Keratinocyte (primary cell): ENCODE measurements at places on chromosomes 16 and 17.

- no peaks in the 10 kb centered on the region for H3K27me3 ChIP-seq
- H3K4me3 ChIP-seq = peak overlapping the region; percentile 58
Observed at GRCh38 chr17:75289832-75290337, 652 bp upstream of the SLC25A19 start.

- H3K27me3 ChIP-seq = no peaks in the 10 kb centered on the region
- H3K4me3 ChIP-seq = no peak overlapping the region
- no peak for DNase-seq
- H3K27ac ChIP-seq = no peak overlapping the region
- no peaks in the 10 kb centered on the region for H3K36me3 ChIP-seq
Observed at GRCh38 chr16:1430214-1430758, 592 bp upstream of the PERCC1 start.

DNA sequence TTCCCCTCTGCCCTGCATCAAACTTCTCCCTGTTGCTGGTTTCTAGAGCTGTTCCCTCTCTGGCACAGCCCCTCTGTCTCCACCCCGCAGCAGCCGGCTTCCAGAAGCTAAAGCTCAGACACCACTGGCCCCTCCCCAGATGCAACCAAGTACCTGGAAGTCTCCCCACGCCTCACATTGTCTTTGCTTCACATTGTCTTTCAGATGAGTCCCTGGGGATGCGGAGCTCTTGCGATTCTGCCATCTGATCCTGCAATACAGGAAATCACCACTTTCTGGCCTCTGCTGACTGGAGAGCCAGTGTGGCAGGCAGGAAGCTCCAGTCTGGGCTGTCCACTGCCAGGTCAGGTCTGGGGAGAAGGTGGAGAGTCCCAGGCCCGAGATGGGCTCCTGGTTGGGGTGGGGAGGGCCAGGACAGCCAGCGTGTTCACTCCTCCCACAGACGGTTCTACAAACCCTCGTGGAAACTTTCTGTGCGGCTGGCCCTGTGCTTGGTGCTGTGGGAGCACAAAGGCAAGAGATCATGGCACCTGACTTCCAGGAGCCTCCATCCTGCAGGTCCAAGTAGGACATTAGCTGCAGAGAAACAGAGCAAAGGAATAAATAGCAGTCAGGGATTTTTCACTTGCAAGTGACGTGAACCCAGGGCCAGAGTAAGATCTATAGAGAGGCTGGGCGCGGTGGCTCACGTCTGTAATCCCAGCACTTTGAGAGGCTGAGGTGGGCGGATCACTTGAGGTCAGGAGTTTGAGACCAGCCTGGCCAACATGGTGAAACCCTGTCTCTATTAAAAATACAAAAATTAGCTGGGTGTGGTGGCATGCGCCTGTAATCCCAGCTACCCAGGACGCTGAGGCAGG lies 47.9 kb upstream of the MAP3K14 start:
- no peaks in the 10 kb centered on the region for H3K4me1 ChIP-seq
- no peak for DNase-seq
- no peak overlapping the region for H3K27ac ChIP-seq

DNA sequence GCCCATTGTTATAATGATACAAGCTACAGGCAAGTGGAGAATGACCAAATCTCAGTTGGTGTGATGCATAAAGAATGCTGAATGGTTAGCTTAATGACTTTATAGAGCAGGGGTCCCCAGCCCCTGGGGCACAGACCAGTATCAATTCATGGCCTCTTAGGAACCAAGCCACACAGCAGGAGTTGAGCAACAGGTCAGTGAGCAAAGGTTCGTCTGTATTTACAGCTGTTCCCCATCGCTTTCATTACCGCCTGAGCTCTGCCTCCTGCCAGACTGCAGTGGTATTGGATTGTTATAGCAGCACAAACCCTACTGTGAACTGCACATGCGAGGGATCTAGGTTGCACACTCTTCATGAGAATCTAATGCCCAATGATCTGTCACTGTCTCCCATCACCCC lies 114.0 kb upstream of the ZFHX3 start:
- H3K4me3 ChIP-seq = no peak overlapping the region
- no peaks in the 10 kb centered on the region for H3K27me3 ChIP-seq
- no peak for DNase-seq
- H3K27ac ChIP-seq = no peak overlapping the region
- no peaks in the 10 kb centered on the region for H3K4me1 ChIP-seq

DNA sequence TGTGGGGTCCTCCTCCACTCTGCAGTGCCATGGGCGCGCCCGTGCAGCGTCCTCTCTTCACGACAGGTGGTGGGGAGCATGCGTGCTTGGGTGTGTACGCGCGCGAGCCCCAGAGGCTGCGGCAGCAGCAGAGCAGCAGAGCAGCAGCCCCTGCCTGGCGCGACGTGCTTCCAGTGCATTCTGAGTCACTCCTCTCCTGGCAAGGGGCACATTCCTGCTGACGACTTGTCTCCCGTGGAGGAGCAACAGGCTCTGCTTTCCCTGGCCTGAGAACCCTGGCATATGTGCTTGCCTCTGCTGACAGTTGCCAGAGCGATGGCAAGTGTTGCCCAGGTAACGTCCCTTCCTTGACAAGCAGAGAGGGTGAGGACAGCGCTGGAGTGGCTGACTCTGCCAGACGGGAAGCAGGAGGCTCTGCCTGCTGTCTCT lies 133.8 kb upstream of the PLCG2 start:
- peaks cover 30% of the 10 kb centered on the region for H3K4me1 ChIP-seq
- H3K27ac ChIP-seq = peak overlapping the region; percentile 52
- H3K27me3 ChIP-seq = no peaks in the 10 kb centered on the region
- H3K4me3 ChIP-seq = no peak overlapping the region
- peak; percentile 87 for DNase-seq

DNA sequence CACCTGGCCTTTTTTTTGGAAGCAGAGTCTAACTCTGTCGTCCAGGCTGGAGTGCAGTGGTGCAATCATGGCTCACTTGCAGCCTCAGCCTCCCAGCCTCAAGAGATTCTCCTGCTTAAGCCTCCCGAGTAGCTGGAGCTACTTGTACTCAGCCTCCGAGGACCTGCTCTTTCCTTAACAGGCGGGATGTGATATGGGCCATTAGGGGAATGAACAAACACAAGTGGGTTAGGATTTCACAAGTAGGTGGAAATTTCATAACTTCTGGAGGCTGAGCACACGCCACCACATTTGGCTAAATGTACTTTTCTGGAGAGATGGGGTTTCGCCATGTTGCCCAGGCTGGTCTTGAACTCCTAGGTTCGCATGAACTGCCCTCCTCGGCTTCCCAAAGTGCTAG lies 4.1 kb downstream of the PAM16 start:
- no peaks in the 10 kb centered on the region for H3K27me3 ChIP-seq
- no peak for DNase-seq
- H3K4me3 ChIP-seq = no peak overlapping the region
- H3K36me3 ChIP-seq = peaks cover 12% of the 10 kb centered on the region
- no peak overlapping the region for H3K27ac ChIP-seq

DNA sequence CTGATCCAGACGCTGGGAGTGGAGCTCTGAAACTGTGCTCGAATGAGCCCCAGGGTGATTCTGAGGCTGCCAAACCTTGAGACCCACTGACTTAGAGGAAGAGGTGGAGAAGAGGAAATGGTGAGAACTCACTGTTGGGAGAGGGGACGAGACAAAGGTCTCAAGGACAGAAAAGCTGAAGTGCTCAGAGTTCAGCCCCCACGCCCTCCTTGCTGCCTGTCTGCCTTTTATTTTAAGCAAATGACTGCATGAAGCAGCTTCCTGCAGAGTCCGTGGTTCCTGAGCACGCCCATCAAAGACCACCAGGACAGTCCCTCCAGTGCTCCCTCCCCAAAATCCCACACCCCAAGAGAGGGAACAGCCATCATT lies 20.4 kb downstream of the COTL1 start:
- DNase-seq = no peak
- no peak overlapping the region for H3K4me3 ChIP-seq
- peaks cover 17% of the 10 kb centered on the region for H3K36me3 ChIP-seq

DNA sequence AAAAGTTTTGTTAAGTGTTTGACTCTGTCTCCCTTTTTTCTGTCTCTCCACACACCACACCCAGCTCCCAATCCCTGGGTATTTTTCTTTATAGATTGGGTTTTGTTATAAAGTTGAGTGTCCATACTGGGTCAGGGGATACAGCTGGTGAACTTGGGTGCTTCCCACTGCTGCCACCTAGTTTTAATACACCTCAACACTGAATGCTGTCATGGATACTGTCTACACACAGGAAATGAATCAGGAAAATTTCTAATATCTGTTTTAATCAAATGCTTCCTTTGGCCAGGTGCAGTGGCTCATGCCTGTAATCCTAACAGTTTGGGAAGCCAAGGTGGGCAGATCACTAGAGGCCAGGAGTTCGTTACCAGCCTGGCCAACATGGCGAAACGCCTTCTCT lies 5.3 kb upstream of the TAOK1 start:
- no peaks in the 10 kb centered on the region for H3K36me3 ChIP-seq
- peak overlapping the region; percentile 66 for H3K27ac ChIP-seq
- H3K4me1 ChIP-seq = peaks cover 16% of the 10 kb centered on the region
- no peaks in the 10 kb centered on the region for H3K27me3 ChIP-seq
- no peak for DNase-seq
- no peak overlapping the region for H3K4me3 ChIP-seq

DNA sequence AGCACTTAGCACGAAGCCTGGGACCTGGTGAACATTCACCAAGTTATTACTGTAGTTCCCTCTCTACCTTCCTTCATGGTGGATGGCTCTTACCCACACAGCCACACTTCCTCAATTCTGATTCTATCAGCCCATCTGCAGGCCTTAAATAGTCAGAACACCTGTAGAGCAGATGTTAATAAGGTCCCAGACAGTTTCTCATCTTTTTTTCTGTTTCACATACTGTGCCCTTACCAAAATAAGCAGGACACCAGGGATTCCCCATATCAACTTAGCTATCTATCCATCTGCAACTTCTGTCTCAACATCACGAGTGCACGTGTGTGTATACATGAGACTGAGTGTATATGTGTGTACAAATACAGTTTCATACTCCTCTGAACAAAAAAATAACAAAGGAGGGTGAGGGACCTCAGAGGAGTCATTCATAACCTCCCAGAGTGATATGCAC lies 2.8 kb downstream of the RECQL5 start:
- no peak overlapping the region for H3K4me3 ChIP-seq
- peaks cover 20% of the 10 kb centered on the region for H3K36me3 ChIP-seq
- H3K27ac ChIP-seq = no peak overlapping the region
- no peaks in the 10 kb centered on the region for H3K27me3 ChIP-seq

DNA sequence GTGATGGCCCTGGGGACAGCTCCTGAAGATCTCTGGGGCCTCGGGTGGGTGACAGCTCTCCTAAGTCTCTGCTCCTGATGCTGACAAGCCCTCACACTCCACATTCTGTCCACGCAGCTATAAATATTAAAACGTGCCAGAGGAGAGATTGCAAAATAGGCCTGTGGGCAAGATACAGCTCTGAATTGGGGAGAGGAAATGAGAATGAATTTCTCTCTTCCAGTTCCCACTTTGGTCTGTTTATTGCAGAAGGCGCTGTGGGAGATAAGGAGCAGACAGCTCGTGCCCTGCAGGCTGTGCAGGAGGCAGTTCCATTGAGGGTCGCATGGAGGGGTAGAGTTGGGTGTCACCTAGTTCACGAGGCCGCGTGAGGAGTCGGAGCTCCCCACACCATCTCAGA lies 87.5 kb upstream of the SDK2 start:
- H3K4me3 ChIP-seq = no peak overlapping the region
- no peaks in the 10 kb centered on the region for H3K36me3 ChIP-seq
- H3K27me3 ChIP-seq = peaks cover 12% of the 10 kb centered on the region
- no peak overlapping the region for H3K27ac ChIP-seq
- no peaks in the 10 kb centered on the region for H3K4me1 ChIP-seq
- DNase-seq = no peak

GRCh38 chr17:40538936-40539705 lies 26.2 kb downstream of the CCR7 start:
- H3K36me3 ChIP-seq = no peaks in the 10 kb centered on the region
- no peak overlapping the region for H3K4me3 ChIP-seq
- H3K27me3 ChIP-seq = no peaks in the 10 kb centered on the region
- peaks cover 54% of the 10 kb centered on the region for H3K4me1 ChIP-seq

DNA sequence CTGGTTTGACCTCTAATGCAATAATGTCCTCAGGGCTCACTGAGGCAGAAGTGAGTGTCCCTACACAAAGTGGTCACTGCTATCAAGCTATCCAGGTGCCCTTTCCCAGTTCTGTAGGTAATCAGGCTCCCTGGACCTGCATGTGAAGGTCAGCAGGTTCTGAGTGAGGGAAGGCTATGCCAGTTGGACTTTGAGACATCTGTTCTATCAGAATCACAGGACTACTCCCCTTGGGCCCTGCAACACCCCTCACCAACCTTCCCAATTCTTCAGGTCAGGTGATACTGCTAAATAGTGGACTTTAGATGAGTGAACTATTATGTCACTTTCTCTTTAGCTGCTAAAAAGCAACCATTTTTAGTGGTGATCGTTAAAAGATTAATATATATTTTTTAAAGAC lies 37.6 kb downstream of the ZZEF1 start:
- H3K4me3 ChIP-seq = no peak overlapping the region
- no peak overlapping the region for H3K27ac ChIP-seq
- DNase-seq = no peak
- peaks cover 40% of the 10 kb centered on the region for H3K36me3 ChIP-seq
- H3K4me1 ChIP-seq = peaks cover 1% of the 10 kb centered on the region
- no peaks in the 10 kb centered on the region for H3K27me3 ChIP-seq

GRCh38 chr16:50839356-50839755 lies 97.5 kb downstream of the CYLD start:
- H3K27ac ChIP-seq = no peak overlapping the region
- H3K4me3 ChIP-seq = no peak overlapping the region
- no peaks in the 10 kb centered on the region for H3K4me1 ChIP-seq
- H3K27me3 ChIP-seq = peaks cover 20% of the 10 kb centered on the region

- DNase-seq = no peak
- peaks cover 13% of the 10 kb centered on the region for H3K4me1 ChIP-seq
- no peak overlapping the region for H3K27ac ChIP-seq
- no peak overlapping the region for H3K4me3 ChIP-seq
- H3K27me3 ChIP-seq = no peaks in the 10 kb centered on the region
Observed at GRCh38 chr16:15955425-15955824, 6.0 kb downstream of the ABCC1 start.

GRCh38 chr17:72409405-72410002 lies 288.7 kb downstream of the SOX9 start:
- no peak for DNase-seq
- no peaks in the 10 kb centered on the region for H3K27me3 ChIP-seq
- no peak overlapping the region for H3K27ac ChIP-seq
- H3K4me1 ChIP-seq = peaks cover 40% of the 10 kb centered on the region
- H3K4me3 ChIP-seq = no peak overlapping the region
- peaks cover 9% of the 10 kb centered on the region for H3K36me3 ChIP-seq

DNA sequence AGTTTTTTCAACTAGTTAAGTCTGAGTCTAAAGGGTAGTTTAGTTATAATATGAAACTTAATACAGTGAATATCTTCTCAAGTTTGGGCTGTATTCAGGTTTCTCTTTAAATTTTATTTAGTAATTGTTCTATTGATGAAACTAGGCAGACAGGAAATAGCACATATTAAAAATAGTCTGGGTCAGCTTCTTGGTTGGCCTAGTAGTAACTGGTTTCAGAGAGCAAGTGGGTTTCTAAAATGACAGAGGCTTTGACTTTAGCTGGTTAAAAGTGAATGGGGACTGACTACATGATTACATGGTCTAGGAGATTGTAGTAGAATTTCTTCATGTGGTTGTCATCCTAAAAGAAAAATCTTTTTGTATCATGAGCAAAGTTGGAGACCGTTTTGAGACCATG lies 46.8 kb downstream of the OMG start:
- DNase-seq = no peak
- no peak overlapping the region for H3K4me3 ChIP-seq
- no peaks in the 10 kb centered on the region for H3K27me3 ChIP-seq
- peaks cover 3% of the 10 kb centered on the region for H3K36me3 ChIP-seq
- H3K4me1 ChIP-seq = peaks cover 45% of the 10 kb centered on the region

GRCh38 chr16:79334127-79334526 lies 266.4 kb downstream of the MAF start:
- H3K4me3 ChIP-seq = no peak overlapping the region
- no peaks in the 10 kb centered on the region for H3K27me3 ChIP-seq
- no peak overlapping the region for H3K27ac ChIP-seq
- no peaks in the 10 kb centered on the region for H3K36me3 ChIP-seq
